ENCODE measurements at places on chromosomes 7 and 10.

GRCh38 chr10:103752680-103753248, 102.6 kb downstream of the SH3PXD2A start:
- no peak for DNase-seq

DNA sequence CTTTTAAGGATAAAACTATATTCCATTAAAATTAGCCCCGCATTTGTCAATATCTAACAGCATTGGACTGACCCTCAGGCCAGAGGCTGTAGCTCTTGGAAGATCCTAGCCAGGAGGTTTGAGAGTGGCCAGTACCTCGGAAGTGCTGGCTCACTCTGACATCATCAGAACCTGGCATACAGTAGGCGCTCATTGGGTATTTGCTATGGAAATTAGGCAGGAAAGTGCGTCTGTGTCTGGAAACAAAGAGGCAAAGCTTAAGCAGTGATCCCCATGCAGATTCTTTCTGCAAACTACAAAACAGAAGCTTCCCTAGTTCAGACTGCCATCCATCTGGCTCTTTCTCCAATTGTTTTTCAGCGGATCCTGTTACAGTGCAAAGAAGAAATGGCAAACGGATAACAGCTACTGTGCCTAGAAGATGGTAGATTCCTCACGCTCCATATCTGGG, 1.7 kb upstream of the PRKCQ start:
- no peak for DNase-seq

DNA sequence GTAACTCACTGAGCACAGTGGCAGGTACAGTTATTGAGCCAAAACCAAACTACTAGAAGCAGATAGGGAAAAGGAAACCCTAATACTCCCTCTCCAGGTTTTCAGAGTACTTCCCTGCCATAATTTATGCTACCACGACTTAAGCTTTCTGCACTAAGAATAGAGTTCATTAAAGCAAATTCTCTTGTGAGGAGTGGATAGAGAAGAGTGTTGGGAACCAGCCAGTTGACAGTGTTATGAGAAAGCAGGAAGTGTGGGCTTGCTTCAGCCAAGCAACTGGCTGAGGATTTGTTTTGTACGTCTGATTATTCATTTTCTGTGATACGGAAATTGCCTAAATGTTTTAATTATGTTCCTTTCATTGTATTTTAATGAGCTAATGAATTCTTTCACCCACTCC, 280.5 kb downstream of the KIF20B start:
- DNase-seq, result no peak

DNA sequence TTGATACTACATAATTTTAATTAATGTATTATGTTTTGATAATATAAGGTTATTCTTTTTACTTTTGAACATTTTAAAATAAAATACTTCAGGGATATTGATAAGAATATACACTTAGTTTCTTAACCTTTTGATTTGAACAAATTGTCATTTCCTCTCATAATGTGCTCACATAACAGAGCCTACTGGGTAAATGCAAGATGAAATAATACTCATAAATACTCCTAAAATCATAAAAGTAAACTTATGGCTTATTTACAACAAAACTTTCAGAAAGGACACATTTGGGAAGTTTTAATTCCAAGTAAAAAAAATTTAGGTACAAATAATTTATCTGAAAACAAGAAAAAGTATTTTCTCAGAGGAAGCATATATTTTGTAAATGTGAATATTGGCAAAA, 101.6 kb upstream of the ABCB5 start:
- no peak for DNase-seq

DNA sequence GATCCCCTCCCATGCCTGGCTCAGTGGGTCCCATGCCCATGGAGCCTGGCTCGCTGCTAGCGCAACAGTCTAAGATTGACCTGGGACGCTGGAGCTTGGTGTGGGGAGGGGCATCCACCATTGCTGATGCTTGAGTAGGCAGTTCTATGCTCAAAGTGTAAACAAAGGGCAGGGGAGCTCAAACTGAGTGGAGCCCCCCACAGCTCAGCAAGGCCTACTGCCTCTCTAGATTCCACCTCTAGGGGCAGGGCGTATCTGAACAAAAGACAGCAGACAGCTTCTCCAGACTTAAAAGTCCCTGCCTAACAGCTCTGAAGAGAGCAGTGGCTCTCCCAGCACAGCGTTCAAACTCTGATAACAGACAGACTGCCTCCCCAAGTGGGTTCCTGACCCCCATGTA, 31.2 kb upstream of the FFAR4 start:
- no peak for DNase-seq
